ENCODE measurements at places on chromosomes 16 and 17.

- no peak for DNase-seq
Measured at GRCh38 chr16:23160082-23160481, 10.8 kb upstream of the USP31 start.

DNA sequence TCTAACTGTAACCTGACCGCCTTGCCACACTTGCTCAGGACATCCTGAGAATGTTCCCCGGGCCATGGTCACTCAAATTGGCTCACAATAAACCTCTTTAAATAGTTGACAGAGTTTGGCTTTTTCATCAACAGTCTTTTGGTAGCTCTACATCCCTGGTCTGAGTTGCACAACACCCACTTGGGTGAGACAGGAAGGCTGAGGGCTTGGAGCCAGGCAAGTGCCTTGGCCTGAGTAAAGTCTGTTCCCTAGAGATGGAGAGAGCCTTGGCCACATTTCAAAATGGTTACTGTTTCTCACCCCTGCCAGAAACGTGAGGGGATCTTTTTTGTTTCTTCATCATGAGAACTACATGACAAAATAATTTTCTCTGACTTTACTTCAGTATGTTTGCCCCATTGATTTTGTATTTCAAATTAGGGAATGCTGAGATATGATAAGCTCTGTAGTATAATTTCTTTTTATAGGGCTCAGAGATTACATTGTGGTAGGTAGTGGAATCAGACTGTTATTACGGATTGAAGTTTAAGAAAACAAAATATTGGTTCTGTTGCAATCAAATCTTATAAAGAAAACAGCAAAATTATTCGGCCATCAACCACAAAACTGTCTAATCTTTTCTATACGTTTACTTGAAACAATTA is 53.9 kb upstream of the NETO2 start:
- no peak for DNase-seq

- DNase-seq, result no peak
Measured at GRCh38 chr16:450785-451512, 25.5 kb downstream of the RAB11FIP3 start.

- DNase-seq, result peak; percentile 63
Measured at GRCh38 chr16:16797239-16797638, 418.3 kb downstream of the NPIPA7 start.

GRCh38 chr16:35911899-35912298 is 2452.5 kb downstream of the TP53TG3F start:
- DNase-seq, result no peak

GRCh38 chr17:62870030-62870541 is 62.0 kb upstream of the MARCHF10 start:
- peak; percentile 79 for DNase-seq

DNA sequence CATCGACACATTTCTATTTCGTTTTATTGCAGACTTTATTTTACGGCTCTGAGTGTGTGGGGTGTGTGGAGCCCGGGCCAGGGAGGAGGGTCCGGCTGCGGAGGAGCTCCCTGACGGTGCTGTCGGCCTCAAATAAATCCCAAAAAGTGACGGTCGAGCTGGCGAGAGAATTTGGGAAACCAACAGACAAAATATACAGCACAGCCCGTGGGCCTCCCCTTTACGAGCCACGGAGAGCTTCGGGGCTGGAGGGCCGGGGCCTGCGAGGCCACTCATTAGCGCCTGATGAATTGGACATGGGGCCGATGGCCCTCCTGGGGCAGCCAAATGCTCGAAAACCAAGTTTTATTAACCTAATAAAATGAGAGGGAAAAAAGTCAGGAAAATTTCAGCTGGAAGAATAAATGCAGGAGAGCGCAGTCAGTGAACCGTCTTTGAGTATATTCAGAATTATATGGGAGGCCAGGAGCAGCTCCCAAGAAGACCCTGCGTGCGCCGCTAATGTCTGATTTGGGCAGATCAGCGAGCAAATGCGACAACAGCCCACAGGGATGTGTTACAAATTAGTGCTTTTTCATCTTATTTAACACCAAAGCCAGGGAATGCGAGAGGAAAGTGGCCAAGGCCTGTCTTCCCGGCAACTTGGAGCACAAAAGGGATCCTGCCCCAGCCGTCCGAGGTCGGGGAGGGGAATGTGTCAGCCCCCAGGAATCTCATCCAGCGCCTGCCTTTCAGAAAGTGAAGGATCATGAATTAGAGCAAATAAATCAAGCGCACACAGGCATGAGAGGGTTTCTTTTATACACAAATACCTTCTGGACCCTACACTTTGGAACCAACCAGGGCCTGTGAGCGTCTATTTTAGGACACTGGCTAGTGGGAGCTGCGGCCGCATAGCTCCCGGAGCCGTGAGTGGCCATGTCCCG is 249.1 kb downstream of the C16orf95 start:
- DNase-seq, result peak; percentile 34

DNA sequence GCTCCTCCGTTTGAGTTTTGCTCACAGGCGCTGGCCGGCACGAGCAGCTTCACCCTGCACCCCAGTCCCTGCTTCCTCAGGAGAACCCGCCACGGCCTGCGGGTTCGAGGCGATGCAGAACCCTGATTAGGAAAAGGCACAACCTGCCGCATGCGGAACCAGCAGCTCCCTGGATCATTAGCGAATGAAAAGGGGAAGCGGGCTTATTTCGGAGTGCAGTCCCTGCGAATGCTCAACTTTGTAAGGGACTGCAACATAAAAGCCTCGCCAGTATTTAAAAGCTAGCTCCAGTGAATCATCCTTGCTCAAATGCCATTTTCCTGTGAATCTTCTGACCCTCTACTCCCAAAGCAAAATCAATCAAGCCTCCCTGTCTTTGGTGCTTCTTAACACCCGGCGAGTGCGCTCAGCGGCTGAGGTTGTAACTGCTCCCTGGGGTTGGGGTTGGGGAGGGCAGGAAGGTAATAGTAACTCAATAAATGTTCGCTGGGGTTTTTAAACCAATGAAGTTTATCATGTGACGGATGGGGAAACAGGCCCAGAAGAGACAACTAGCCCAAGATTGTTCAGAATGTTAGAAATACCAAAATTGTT is 678 bp upstream of the AKAP10 start:
- DNase-seq, result peak; percentile 84

DNA sequence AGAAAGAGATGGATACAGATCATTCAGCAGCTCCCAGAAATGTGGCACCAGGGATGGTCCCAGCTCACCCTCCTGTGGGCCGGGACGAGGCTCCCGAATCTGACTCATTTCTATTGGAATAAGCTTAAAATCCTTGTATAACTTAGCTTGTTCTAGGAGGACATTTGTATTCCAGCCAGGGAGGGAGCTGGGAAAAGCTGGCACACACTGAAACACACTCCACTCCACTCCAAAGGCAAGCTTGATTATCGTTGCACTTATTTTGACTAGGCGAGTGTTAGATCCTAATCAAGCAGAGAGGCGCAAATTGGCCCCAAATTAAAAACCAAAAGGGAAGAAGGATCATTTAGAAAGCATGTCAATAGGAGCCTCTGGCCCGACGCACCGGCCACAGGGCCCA is 339.5 kb downstream of the HS3ST4 start:
- DNase-seq, result no peak

GRCh38 chr16:84930298-84931106 is 80.8 kb downstream of the ZDHHC7 start:
- no peak for DNase-seq

DNA sequence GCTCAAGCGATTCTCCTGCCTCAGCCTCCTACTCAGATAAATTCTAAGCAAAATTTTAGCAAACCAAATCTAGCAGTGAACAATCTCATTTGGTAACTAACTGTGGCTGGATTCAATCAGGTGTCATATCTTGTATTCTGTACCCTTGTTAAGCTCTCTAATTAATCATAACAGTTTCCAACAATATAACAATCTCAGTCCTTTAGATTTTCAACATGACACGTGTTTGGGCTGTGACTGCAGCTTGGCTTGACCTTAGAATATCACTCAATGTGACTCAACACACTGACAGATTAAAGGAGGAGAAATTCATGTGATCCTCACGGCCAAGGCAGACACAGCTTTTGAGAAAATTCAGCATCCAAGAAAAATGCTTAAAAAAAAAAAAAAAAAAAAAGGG is 133.6 kb downstream of the BANP start:
- DNase-seq, result no peak

DNA sequence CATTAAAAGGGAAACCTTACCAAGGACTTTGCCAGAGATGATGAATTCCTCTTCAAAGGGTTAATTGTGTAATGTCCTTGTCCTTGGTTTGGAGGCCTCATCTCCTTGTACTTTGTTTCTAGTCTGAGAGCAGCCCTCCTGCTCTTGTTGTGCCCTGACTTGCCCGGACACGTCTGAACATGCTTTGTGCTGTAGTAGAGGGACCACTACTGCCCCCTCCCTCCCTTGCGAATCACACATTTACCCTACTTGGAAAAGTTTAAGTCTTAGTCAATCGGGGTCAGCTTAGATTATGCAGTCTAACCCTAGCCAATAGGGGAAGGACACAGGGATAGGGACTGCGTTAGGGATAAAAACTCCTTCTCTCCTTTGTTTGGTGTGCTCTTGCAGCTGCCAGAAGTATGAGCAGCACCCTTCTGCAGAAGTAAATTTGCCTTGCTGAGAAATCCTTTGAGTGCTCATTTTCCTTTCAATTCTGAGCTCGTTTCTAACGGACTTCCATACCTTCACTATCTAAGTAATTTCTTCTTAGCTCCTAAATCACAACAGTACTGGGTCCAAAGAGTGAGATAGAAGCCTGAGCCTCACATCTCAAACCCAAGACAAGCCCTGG is 26.4 kb upstream of the CLEC3A start:
- DNase-seq, result peak; percentile 71

All from endodermal cell (in vitro differentiated cells).